ENCODE measurements at places on chromosomes 11 and 22.

GRCh38 chr11:65584723-65585171, 8.9 kb downstream of the EHBP1L1 start:
- DNase-seq = no peak

DNA sequence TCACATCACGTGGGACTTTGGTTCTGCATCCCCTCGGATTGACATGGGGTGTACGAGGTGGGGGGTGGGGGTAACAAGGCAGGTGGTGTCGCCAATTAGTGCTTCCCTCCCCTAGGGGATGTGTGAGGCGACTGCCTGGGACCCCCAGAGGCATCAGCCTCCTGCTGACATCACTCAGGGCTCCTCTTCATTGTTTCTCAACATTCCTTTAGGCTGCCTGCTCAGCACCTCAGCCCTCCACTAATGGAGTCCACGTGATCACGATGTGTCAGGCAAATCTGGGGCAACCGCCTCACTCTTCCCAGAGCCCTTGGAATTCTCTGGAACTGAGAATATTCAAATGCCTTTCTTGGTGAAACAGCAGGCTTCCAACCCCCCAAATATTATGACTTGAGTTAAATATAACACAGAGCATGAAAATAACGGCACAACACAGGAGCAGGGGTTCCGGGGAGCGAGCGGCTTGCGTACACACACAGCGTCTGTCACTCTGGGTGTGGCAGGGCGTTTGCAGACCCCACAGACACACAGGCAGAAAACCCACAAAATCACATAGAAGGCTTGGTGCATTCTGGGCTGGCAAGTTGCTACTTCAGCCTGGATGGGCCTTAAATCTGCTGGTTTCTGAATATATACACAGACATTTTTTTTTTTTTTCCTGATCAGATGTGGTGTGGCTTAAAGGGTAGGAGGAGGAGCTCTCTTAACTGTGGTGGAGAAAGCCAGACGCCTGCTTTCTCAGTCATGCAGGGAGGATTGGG, 170.1 kb upstream of the CADM1 start:
- DNase-seq = no peak

- DNase-seq = no peak
These were observed 59.1 kb upstream of the FGF3 start for GRCh38 chr11:69878144-69878883.

GRCh38 chr11:31089117-31089516, 280.4 kb downstream of the DCDC1 start:
- DNase-seq = no peak

DNA sequence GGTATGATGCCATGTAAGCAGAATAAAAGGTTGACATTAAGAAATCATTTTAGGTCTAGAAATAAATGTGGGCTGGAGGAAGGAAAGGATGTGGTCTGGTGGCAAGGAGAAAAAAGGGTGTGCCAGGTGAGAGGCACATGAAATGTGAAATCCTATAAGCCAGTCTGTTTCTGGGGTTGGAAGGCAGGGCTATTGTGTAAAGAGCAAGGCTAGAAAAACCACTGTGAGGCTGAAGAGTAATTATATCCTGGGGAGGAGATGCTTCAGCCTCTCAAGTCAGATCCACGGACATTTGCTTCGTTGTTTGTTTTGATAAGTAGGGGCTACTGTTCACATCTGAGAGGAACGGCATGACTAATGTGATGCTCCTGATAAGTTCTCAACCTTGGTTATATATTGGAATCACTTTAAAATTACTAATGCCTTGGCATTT, 77.5 kb upstream of the CTSC start:
- DNase-seq = no peak

- DNase-seq = no peak
These were observed 12.6 kb downstream of the KLHL35 start for GRCh38 chr11:75420224-75421034.

DNA sequence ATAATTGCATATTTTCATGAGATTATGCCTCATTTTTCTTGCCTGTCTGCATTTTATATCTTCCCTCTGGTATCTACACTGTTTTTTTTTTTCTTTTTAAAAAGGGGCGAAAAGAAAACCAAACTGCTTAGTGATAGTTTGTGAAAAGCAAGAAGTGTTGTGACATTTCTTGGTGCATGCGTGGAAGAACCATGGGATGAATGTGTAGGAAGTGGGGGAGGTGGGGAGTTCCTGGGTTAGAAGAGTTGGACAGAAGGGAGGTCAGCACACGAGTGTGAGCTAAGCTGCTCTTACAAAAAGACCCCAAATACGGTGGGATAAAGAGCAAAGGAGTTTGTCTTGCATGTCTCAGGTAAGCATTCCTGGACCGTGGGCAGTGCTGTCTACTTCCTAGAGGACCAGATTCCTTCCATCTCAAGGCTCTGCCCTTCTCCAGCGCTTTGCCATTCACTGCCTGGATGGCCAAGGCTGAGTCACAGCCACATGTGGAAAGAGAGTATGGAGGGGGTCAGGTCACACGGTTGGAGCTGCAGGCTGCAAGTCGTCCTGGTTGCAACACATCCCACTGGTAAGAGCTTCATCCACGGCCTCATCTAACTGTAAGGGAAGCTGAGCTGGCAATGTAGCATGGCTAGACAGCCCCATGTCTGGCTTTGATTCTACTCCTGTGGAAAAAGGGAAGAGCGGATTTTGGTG, 300.6 kb downstream of the DDX10 start:
- DNase-seq = no peak

GRCh38 chr22:30433227-30433626, 7.7 kb downstream of the MTFP1 start:
- no peak for DNase-seq

GRCh38 chr11:11807811-11808782, 33.7 kb upstream of the USP47 start:
- DNase-seq = no peak

GRCh38 chr11:102293873-102294601, 23.2 kb upstream of the BIRC3 start:
- DNase-seq = no peak

- DNase-seq = no peak
These were observed 94.1 kb upstream of the NNMT start for GRCh38 chr11:114202011-114202609.

GRCh38 chr11:69352715-69353319, 58.9 kb downstream of the MYEOV start:
- DNase-seq = no peak

GRCh38 chr11:80211673-80212072, 770.8 kb upstream of the TENM4 start:
- DNase-seq = no peak

GRCh38 chr11:19697721-19698121, 14.9 kb upstream of the NAV2 start:
- no peak for DNase-seq

DNA sequence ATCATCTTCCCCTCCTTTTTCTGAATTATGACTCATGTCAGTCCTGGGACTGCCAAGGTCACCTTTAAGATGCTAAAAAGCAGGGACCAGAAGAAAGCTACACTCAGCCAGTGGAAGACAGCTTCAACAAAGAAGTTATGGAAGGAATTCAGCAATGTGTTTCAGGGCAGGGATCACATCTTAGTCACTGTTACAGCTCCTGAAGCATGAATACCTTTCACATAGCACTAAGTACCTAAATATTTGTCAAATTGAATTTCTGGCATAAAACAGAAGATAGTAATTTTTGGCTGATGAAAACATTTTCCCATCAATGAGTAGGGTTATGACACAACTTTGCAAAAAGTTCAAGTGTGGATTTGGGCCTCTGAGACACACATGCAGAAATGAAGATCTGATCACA, 5.2 kb downstream of the DDB1 start:
- DNase-seq = no peak

- DNase-seq = no peak
These were observed 106.6 kb upstream of the SLC22A12 start for GRCh38 chr11:64484191-64485022.

- DNase-seq = no peak
These were observed 752.8 kb downstream of the OPCML start for GRCh38 chr11:132779497-132779896.

DNA sequence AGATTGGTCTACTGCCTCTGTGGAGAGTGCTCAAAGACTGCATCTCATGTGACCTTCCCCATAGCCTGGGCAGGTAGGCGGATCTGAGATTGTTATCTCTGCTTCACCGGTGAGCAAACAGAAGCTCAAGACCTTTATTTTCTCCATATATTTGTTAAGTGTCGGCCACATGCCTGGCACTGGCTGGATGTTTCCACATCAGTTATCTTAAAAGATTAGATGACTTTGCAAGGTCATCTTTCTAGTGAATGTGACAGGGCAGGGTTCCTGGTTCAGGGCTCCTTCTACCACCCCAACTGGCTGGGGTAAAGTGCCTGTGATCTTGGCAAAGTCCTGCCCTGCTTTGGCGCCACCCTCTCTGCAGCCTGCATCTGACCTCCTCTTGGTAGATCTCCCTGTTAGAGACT, 125.0 kb downstream of the CCDC81 start:
- DNase-seq = no peak

DNA sequence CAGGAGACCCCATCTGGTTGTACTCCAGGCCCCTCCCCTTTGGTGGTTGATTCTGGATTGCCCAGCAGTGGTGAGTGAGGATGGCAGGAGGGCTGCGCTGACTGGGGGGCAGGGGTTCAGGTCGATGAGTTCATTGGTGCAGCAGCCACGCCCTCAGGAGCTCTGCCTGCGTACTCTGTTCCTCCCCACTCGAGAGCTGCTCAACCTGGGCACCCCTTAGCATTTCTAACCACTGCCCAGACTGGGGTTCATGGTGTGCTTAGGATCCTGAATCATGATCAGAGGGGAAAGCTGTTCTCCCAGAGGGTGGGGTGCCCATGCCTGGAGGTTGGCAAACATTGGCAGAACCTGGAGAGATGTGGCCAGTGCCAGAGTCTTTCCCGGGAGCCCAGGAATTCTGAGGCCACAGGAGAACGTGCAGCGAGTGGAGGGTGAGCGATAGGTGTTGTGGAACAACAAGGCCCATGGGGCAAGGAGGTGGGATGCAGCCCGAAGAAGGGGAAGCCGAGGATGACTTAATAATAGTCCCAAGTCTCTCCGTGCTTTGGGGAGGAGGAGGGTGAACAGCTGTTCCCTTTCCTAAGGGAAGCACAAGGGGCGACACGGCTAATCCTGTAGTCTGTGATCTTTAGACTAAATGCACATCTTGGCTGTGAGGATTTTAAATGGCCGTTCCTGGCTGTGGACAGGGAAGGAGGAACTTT, 75.5 kb downstream of the SCN3B start:
- no peak for DNase-seq

GRCh38 chr11:31986201-31986889, 104.5 kb upstream of the RCN1 start:
- DNase-seq = no peak
